ENCODE measurements at places on chromosomes 6 and 20. TPM values are rescaled to one million over a fixed set of nuclear protein-coding genes. Genes with fewer than 3 reads are reported as not detected.

Gene NKAIN4
- total RNA-seq, result 0.17 TPM

Gene WFDC10B
- total RNA-seq, result not detected

Gene RHAG
- not detected for total RNA-seq

Gene CCM2L
- total RNA-seq, result not detected

Gene KCNK17
- not detected for total RNA-seq

Gene PLA2G7
- total RNA-seq, result not detected

Gene ZFP57
- not detected for total RNA-seq

Gene SIRPD
- total RNA-seq, result not detected

Gene BPIFB2
- total RNA-seq, result not detected

Gene ENPP5
- 0.51 TPM for total RNA-seq

Gene SLC26A8
- not detected for total RNA-seq

Gene MRAP2
- total RNA-seq, result not detected

Gene CLVS2
- total RNA-seq, result not detected

Gene PTK6
- total RNA-seq, result not detected

Gene LY6G6F
- not detected for total RNA-seq

Gene ERVFRD-1
- total RNA-seq, result not detected

Gene SLC22A3
- 7.4 TPM for total RNA-seq

Gene PRL
- not detected for total RNA-seq

Gene SPEF1
- total RNA-seq, result not detected

Gene ROMO1
- 424 TPM for total RNA-seq

Gene CLPSL1
- total RNA-seq, result not detected
